ENCODE measurements at places on chromosomes 3 and 15. TPM values are rescaled to one million over a fixed set of nuclear protein-coding genes. Genes with fewer than 3 reads are reported as not detected.

- H3K4me3 ChIP-seq: no peak overlapping the region
- no peak for DNase-seq
- H3K36me3 ChIP-seq: no peaks in the 10 kb centered on the region
Measured at GRCh38 chr15:57696146-57696545, 10.4 kb upstream of the POLR2M start.

The SEMA5B gene
- not detected for total RNA-seq

DNA sequence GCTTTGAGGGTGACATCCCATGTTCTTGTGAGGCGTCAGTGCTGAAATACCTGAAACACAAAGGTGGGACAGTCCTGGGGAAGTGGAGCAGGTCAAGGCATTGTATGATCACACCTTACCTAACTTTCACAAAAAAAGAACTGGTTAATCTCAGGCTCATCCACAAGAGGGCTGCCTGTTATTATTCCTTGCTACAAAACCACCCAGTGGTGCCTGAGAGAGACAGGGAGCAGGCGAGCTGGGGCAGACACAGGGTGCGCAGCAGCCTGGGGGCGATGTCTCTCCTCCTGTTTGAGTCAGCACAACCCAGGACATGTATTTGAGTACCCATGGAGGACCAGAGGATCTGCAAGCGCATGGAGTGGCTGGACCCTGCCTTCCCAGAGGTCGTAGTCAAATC, 316.8 kb upstream of the ATP10A start:
- no peaks in the 10 kb centered on the region for H3K4me1 ChIP-seq
- no peak overlapping the region for H3K27ac ChIP-seq
- H3K27me3 ChIP-seq: no peaks in the 10 kb centered on the region
- DNase-seq: no peak
- no peaks in the 10 kb centered on the region for H3K36me3 ChIP-seq
- H3K4me3 ChIP-seq: no peak overlapping the region

- no peak for DNase-seq
- H3K27me3 ChIP-seq: peaks cover 21% of the 10 kb centered on the region
- no peak overlapping the region for H3K4me3 ChIP-seq
- H3K4me1 ChIP-seq: peaks cover 2% of the 10 kb centered on the region
- no peaks in the 10 kb centered on the region for H3K36me3 ChIP-seq
Measured at GRCh38 chr3:32848215-32848614, 30.4 kb downstream of the TRIM71 start.

DNA sequence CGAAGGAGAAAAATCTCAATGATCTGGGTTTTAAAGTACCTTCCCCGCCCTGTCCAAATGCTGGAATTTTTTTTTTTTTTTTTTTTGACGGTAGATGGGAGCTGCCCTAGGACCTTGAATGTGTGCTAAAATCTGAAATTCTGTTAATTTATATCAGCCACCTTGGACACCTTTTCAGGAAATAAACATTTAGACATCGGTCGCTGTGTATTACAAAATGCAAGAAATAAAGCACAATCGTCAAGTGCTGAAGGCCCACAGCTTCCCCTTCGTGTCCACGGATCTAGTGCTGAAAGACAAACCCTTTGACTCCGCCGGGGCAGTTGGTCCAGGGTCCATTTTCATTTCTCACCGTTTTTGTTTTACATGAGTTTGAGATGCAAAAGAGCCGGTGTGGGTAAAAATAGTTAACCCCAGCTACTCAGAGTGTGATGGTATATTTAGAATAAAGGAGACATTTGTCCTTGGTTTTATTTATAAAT, 90.2 kb upstream of the CHD2 start:
- no peaks in the 10 kb centered on the region for H3K27me3 ChIP-seq
- peak overlapping the region; percentile 99 for H3K27ac ChIP-seq
- H3K4me1 ChIP-seq: peaks cover 45% of the 10 kb centered on the region
- peaks cover 4% of the 10 kb centered on the region for H3K36me3 ChIP-seq
- H3K4me3 ChIP-seq: peak overlapping the region; percentile 80
- peak; percentile 70 for DNase-seq

- DNase-seq: no peak
- no peak overlapping the region for H3K27ac ChIP-seq
- no peaks in the 10 kb centered on the region for H3K4me1 ChIP-seq
- peaks cover 3% of the 10 kb centered on the region for H3K36me3 ChIP-seq
- no peaks in the 10 kb centered on the region for H3K27me3 ChIP-seq
Measured at GRCh38 chr3:81716870-81717509, 44.5 kb downstream of the GBE1 start.

The GOLGA8T gene
- total RNA-seq: 0.47 TPM

DNA sequence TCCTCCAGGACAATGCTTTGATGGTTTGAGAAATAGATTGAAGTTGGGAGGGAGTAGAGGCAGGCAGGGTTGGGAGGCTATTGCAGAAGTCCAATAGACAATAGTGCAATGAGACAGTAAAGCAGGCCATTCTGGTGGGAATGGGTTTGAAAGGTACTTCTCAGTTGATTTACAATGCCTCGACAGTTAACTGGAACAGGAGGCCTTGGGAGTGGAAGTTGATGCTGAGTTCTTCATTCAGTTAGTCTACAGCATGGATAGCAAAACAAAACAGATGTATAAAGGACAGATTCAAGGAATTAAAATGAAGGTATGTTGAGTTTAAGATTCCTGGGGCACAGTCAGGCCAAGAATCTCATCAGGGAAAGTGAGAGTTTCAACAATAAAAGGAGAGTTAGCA, 6.8 kb upstream of the PLCL2 start:
- H3K27ac ChIP-seq: no peak overlapping the region
- no peaks in the 10 kb centered on the region for H3K4me1 ChIP-seq
- H3K4me3 ChIP-seq: no peak overlapping the region
- H3K36me3 ChIP-seq: no peaks in the 10 kb centered on the region
- peaks cover 2% of the 10 kb centered on the region for H3K27me3 ChIP-seq

The IGDCC3 gene
- total RNA-seq: not detected

The LRTM1 gene
- total RNA-seq: not detected

GRCh38 chr3:134244921-134245320, 5.7 kb downstream of the RYK start:
- no peak for DNase-seq
- H3K27ac ChIP-seq: no peak overlapping the region
- H3K4me1 ChIP-seq: peaks cover 22% of the 10 kb centered on the region
- H3K36me3 ChIP-seq: peaks cover 9% of the 10 kb centered on the region

The MESP1 gene
- 5.1 TPM for total RNA-seq

DNA sequence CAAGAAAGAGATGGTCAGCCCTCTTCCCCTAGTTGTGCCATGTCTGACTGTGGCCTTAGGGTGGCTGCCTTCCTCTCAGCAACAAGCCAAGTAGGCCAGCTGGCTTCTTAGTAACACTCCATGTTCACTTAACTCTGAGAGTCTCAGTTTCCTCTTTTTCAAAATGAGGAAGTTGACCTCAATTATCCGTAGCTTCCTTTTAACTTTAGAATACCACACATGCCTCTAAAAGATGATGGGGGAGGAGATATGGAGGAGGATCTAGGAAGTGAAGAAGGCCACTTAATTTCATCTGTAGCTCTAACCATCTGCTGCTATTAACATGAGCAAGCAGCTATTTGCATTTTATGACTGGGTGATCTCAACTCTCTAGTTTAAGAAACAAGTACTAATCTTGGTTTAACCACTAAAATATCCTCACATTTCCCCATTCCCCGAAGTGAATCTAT, 32.9 kb downstream of the CD200R1L start:
- H3K36me3 ChIP-seq: no peaks in the 10 kb centered on the region
- peaks cover 5% of the 10 kb centered on the region for H3K27me3 ChIP-seq
- no peak for DNase-seq
- peaks cover 27% of the 10 kb centered on the region for H3K4me1 ChIP-seq
- H3K4me3 ChIP-seq: no peak overlapping the region

DNA sequence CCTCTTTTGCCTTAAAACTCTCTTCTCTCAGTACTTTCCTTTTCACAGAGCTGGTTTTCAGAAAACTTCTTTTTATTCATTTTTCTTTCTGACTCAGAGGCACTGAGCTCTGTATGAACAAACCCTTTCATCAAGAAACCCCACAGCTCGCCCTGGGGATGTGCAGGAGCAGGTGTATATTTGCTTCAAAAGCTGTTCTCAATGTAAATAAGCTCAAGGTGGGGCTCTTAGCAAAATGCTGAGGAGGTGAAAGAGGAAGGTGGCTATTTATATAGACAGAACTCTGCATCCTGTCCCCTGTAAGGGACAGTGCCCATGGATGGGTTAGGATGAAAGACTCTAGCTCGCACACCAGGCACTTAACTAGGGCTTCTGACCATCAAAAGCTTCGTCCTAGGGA, 302.0 kb downstream of the WDR72 start:
- no peaks in the 10 kb centered on the region for H3K27me3 ChIP-seq
- no peaks in the 10 kb centered on the region for H3K36me3 ChIP-seq
- H3K27ac ChIP-seq: no peak overlapping the region
- DNase-seq: no peak

DNA sequence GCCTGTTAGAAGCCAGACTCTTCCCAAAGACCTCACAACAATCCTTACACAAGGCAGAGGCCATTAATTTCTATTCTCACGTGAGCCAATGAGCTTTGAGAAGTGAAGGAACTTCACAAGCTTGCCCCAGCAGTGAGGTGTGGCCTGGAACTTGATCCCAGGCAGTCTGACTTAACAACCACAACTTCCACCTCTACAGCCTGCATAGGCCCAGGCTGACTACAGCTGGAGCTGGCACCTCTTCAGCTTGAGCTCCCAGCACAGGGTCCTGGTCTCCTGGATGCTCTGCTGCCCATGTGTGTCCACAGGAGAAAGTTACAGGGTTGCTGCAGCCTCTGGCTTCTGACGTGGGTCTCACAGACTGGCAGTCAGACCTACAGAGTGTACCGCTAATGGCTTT, 111.0 kb downstream of the ERC2 start:
- H3K4me3 ChIP-seq: no peak overlapping the region
- no peaks in the 10 kb centered on the region for H3K4me1 ChIP-seq
- no peaks in the 10 kb centered on the region for H3K36me3 ChIP-seq

DNA sequence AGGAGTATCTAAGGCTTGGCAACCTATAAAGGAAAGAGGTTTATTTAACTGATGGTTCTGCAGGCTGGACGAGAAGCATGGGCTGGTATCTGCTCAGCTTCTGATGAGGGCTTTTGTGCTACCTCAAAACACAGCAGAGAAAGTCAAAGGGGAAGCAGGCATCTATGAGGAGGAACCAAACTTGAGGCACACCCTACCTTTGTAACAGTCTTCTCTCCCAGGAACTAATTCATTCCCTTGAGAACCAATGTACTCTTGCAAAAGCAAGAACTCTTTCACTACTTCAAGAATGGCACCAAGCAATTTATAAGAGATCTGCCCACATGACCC, 109.0 kb downstream of the CGGBP1 start:
- no peaks in the 10 kb centered on the region for H3K36me3 ChIP-seq
- H3K4me1 ChIP-seq: no peaks in the 10 kb centered on the region
- no peak overlapping the region for H3K4me3 ChIP-seq
- peaks cover 12% of the 10 kb centered on the region for H3K27me3 ChIP-seq
- H3K27ac ChIP-seq: no peak overlapping the region

DNA sequence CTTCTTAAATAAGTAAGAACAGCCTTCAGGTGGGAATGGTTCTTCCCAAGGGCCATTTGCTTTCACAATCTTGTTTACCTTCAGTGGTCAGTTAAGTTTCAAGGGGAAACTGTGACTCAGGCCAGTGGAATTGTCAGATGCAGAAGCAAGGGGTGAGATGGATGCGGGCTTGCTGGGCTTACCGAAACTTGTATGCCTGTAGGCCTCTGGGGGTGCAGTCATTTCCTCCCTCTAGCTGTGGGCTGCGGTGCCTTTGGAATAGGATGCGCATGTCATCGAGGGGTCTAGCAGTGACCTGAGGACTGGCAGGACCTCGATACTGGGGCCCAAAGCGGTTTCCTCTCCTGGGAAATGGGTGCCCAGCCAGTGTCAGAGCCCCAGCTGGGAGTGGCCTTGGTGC, 121.6 kb downstream of the EEFSEC start:
- no peak overlapping the region for H3K4me3 ChIP-seq
- peak; percentile 33 for DNase-seq
- no peaks in the 10 kb centered on the region for H3K27me3 ChIP-seq

DNA sequence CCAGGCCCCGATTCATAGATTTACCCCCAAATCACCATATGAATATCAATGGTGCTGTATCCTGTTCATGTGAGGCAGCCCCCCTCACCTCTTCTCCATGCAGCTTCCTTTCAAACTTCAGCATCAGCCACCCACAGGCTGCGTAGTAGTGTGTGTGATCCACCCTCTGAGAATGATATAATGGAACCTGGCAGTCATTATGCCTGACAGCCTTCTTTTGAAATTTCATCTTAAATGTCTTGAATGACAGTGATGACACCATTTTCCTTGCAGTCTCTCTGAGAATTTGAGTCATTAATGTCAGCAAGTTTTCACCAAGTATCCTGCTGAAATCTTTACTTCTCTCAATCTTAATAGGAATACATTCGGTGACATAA, 3.5 kb upstream of the CLRN1 start:
- H3K27ac ChIP-seq: no peak overlapping the region
- no peak for DNase-seq
- no peaks in the 10 kb centered on the region for H3K4me1 ChIP-seq
- no peak overlapping the region for H3K4me3 ChIP-seq

DNA sequence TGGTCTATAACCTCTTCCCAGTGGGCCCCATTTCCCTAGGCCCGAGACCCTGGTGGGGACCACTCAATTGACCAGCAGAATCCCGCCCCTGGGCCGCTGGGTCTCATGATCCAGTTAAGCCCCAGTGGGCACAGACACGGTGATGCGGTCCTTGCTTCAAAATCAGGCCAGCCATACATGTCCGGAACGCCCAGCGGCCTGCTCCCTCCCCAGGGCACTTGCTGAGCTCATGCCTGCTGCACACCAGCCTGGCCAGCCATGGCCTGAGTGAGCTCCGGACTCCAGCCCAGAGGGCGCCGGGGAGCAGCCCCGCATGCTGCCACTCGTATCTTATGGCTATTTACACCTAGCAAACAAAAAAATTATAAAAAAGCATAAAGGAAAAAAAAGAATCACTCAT, 34.4 kb upstream of the IQSEC1 start:
- H3K27me3 ChIP-seq: peaks cover 4% of the 10 kb centered on the region
- H3K36me3 ChIP-seq: no peaks in the 10 kb centered on the region
- H3K4me3 ChIP-seq: no peak overlapping the region
- DNase-seq: no peak
- H3K27ac ChIP-seq: no peak overlapping the region

- H3K36me3 ChIP-seq: no peaks in the 10 kb centered on the region
- H3K4me3 ChIP-seq: no peak overlapping the region
- no peak overlapping the region for H3K27ac ChIP-seq
Measured at GRCh38 chr3:139434764-139435307, 41.5 kb downstream of the RBP2 start.

GRCh38 chr3:97720417-97720816, 44.1 kb upstream of the ARL6 start:
- H3K27me3 ChIP-seq: peaks cover 2% of the 10 kb centered on the region
- H3K36me3 ChIP-seq: no peaks in the 10 kb centered on the region
- H3K4me3 ChIP-seq: no peak overlapping the region
- H3K27ac ChIP-seq: no peak overlapping the region
- no peak for DNase-seq

The PRSS50 gene
- not detected for total RNA-seq

The CCR1 gene
- 55.6 TPM for total RNA-seq

GRCh38 chr15:31255176-31255510, 71.5 kb upstream of the KLF13 start:
- H3K27me3 ChIP-seq: peaks cover 16% of the 10 kb centered on the region
- no peaks in the 10 kb centered on the region for H3K36me3 ChIP-seq
- no peak overlapping the region for H3K4me3 ChIP-seq
- H3K4me1 ChIP-seq: peaks cover 37% of the 10 kb centered on the region
- DNase-seq: no peak

- H3K4me3 ChIP-seq: peak overlapping the region; percentile 75
- H3K36me3 ChIP-seq: peaks cover 14% of the 10 kb centered on the region
- peak overlapping the region; percentile 90 for H3K27ac ChIP-seq
- peaks cover 24% of the 10 kb centered on the region for H3K27me3 ChIP-seq
Measured at GRCh38 chr3:169813757-169814517, 1.2 kb upstream of the LRRC34 start.

The ANO10 gene
- total RNA-seq: 13.1 TPM

The PLSCR2 gene
- total RNA-seq: not detected

The CRABP1 gene
- not detected for total RNA-seq

The AQP9 gene
- total RNA-seq: not detected
